Thoracic aorta (tissue), 2 donors: ENCODE measurements at places on chromosomes 7 and 10.

GRCh38 chr7:92652536-92652935, 62.3 kb upstream of the FAM133B start:
- no peak for DNase-seq

- DNase-seq, result no peak
Measured at GRCh38 chr7:112129655-112130323, 76.4 kb downstream of the DOCK4 start.

GRCh38 chr7:115417662-115418061, 495.8 kb downstream of the MDFIC start:
- DNase-seq, result no peak

- no peak for DNase-seq
Measured at GRCh38 chr10:96794836-96795733, 37.0 kb upstream of the LCOR start.

DNA sequence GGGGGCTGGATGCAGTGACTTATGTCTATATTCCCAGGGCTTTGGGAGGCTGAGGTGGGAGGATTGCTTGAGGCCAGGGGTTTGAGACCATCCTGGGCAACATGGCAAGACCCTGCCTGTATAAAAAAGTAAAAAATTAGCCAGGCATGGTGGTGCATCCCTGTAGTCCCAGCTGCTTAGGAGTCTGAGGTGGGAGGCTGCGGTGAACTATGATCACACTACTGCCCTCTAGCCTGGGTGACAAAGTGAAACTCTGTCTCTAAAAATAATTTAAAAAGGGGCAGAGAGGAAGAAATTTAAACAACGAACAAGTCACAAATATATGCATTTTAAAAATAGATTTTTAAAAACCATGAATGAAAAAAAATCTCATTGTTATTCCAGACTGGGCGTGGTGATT, 46.2 kb upstream of the FEZF1 start:
- no peak for DNase-seq

GRCh38 chr10:114632869-114633715, 25.0 kb downstream of the ABLIM1 start:
- DNase-seq, result peak; percentile 46

DNA sequence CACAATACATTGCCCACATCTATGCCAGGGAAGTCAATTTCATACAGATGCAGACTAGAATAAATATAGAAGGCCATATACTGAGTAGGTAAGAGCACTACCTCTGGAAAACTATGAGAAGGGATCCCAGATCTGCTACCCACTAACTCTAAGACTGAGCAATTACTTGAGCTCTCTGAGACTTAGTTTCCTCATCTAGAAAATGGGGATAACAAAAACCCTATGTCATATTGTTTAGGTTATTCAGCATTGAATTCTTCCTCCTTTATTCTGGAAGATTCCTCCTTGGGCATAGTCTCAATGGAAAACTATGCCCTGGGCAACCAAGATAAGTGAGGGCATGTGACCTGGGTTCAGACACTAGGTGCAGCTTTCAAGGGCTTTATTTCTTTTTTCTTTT, 4.0 kb upstream of the ARMH3 start:
- DNase-seq, result no peak

GRCh38 chr10:96505150-96506136, 8.3 kb downstream of the TLL2 start:
- no peak for DNase-seq

- DNase-seq, result no peak
Measured at GRCh38 chr10:113449006-113449695, 103.7 kb upstream of the HABP2 start.

DNA sequence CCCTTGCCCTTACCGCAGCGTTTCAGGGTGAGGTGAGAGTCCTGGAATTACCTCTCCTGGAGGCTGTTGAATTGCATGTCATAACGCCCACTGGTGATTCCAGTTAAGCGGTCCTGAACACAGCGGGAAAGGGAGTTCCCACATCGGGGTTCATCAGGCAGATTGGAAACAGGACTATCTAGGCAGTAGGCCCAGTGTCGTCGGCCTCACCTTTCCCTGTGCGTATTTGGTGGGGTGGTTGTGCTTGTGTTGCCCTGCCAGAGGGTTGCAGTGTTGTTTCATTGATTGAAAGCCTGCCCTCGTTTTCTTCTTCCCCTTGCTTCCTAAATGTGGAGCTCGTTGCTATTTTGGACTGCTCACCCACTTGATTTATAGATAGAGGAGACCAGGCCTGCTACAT, 10.6 kb upstream of the SUN1 start:
- DNase-seq, result no peak

DNA sequence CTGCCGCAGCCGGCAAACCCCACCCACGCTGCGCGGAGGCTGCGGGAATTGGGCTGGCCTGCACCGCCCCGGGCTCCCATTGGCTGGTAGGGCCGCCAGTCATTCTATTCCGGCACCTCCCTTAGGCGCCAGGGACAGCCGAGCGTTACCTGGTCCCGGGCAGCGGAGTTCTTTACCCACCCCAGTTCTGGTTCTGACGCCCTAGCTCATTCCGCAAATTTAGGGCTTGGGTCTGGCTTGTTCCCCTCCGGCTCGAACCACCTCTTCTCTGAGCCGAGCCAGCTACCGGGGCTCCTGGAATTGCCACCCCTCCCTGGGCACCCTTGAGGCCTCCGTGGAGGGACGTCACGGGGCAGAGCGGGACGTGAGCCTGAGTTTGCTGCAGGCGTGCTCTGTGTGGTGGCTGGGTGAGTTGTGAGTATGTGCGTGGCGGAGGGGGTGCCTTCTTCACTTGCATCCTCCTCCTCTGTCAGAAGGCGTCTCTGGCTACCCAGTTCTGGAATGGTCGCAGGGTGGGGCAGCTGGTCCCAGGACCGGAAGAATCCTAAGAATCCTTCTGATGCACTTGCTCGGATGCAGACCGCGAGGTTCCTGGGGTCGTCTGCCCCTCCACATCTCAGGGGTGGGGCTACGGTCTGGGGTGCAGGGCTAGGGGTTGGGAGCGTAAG, at the start of the genes PDZD7 and SFXN3:
PDZD7 (minus strand) TSS at position 2 of the 668 bp plus-strand sequence. CDS start 910 bp downstream, outside the sequence.
SFXN3 (plus strand) TSS at position 107 of the 668 bp plus-strand sequence. CDS start 3,461 bp downstream, outside the sequence.
- DNase-seq, result peak; percentile 76

DNA sequence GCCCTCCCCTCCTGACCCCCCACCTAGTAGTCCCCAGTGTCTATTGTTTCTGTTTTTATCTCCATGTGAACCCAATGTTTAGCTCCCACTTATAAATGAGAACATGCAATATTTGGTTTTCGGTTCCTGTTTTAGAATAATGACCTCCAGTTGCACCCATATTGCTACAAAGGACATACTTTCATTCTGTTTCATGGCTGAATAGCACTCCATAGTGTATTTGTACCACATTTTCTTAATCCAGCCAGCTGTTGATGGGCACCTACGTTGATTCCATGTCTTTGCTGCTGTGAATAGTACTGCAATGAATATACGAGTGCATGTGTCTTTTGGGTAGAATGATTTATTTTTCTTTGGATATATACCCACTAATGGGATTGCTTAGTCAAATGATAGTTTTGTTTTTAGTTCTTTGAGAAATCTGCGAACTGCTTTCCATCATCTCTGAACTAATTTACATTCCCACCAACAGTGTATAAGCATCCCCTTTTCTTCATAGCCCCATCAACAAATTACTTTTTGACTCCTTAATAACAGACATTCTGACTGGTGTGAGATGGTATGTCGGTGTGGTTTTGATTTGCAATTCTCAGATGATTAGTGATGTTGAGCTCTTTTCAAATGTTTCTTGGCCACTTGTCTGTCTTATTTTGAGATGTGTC, 128.4 kb upstream of the PHYHIPL start:
- no peak for DNase-seq

GRCh38 chr10:124243702-124244121, 150.3 kb upstream of the CHST15 start:
- DNase-seq, result no peak

DNA sequence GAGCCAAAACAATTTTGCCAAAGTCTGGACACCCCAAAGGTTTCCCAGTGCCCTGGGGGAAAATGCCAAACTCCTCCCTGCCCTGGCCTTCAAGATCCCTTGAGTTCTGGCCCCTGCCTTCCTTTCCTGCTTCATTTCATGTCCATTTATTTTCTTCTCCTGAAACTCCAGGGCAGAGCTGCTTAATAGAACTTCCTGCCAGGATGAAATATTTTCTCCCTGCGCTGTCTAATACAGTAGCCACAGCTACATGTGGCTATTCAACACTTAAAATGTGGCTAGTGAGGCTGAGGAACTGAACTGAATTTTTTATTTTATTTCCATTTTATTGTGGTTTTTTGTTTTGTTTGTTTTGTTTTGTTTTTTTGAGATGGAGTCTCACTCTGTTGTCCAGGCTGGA, 49.6 kb downstream of the COL13A1 start:
- no peak for DNase-seq

- no peak for DNase-seq
Measured at GRCh38 chr10:76382381-76382851, 951.0 kb downstream of the LRMDA start.
